Large intestine (tissue), 12 donors: ENCODE measurements at places on chromosomes 4 and X.

- DNase-seq, result no peak
Measured at GRCh38 chr4:125827696-125828052, 512.9 kb downstream of the FAT4 start.

DNA sequence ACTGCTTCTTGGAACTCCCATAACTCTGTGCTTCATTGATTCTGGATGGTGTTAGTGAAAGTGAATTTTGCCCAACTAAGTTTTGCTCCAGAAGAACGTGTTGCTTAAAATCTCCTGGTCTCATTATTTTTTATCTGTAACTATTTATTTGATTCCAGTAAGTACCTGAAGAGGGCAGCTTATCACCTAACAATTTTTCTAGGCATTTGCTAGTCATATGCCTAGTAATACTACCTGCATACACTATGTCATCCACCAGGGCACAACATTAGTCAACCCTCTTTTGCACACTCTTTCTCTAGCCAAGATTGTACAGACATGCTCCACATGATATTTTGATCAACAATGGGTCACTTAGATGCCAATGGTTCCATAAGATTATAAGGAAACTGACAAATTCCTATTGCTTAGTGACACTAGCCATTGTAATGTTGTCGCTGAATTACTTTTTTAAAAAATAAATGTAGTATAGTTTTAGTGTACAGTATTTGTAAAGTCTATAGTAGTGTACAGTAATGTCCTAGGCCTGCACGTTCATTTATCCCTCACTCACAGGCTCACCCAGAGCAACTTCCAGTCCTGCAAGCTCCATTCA is 499.9 kb upstream of the AADAT start:
- DNase-seq, result peak; percentile 2

- no peak for DNase-seq
Measured at GRCh38 chr4:48651914-48652313, 128.2 kb downstream of the FRYL start.

GRCh38 chr4:186217733-186218293 is 9.5 kb upstream of the KLKB1 start:
- DNase-seq, result no peak

DNA sequence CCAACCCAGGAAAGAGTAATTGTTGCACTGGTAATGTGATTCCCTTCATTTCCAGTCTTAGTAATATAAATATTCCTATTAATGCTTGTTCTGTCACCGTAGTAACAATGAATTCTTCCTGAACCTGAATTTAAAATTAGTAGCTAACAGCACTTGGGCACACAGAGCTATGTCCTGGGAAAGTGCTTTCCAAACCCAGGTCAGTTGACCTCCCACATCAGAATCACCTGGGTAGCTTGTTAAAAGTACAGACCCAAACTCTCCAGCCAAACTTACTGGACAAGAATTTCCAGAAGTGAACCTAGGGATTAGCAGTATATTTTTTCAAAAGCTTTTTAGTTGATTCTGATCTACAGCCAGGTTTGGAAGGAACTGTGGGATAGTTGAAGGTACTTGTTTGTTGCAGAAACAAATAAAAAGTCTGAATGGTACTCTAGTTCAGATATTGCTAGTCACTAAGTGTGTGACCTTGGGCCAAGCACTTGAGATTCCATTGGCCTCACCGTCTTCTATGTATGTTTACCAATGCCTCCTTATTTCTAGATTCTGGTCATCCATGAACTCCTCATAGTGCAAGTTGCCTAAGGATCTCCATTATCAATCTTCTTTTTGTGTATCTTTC is 192.9 kb upstream of the CNKSR2 start:
- no peak for DNase-seq

DNA sequence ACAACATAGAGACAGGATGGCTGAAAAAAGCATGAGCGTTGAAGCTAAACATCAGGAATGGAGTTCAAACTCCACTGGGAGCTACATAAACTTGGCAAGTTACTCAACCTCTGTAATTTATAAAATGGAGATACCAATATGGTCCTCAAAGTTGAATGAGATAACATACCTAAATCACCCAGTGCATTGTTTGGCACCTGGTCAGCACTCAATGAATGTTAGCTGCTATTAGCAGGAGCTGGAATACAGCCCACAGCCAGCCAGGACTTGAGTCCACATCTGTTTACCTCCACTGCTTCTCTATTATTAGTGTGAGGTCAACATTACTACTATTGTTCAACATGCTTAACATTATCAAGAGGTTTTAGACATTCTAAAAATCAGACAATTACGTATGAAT is 97.9 kb downstream of the NR3C2 start:
- no peak for DNase-seq

GRCh38 chrX:25300994-25301393 is 285.2 kb upstream of the ARX start:
- DNase-seq, result no peak

DNA sequence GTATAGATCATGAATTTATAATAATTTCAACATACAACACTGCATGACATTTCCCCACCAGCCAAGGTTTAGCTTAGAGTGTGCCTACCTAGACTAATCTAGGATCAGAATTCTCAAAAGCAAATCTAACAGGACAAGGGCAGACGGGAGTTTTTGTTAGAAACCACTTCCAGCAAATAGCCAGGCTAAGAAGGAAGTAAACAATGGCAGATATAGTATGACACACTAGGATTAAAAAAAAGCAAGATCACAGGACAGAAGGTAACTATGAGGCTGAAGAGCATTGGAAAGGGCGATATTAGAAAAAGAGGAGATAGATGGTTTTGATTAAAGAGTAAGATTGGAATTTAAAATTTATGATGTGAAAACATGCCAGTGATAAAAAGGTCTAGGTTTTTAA is 124.8 kb downstream of the LRBA start:
- no peak for DNase-seq

- DNase-seq, result peak; percentile 84
Measured at GRCh38 chrX:74318672-74319071, 14.7 kb downstream of the ZCCHC13 start.

DNA sequence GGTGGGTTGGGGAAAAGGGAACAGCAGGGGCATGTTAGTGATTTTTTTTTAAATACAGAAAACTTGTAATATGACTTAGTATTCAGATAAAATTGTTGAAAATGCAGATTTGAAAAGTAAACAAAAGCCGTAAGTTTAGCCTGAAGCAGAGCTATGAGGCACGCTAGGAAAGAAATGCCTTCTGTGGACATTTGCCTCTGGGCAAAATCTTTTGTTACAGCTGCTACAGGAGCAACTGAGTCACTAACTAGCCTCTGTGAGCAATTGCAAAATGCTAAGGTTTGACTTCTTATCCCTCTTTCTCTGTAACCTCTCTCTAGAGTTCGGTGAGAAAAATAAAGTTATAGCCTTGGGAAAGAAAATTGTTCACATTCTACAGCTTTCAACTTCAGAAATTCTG is 350.0 kb downstream of the SLC7A11 start:
- DNase-seq, result no peak

DNA sequence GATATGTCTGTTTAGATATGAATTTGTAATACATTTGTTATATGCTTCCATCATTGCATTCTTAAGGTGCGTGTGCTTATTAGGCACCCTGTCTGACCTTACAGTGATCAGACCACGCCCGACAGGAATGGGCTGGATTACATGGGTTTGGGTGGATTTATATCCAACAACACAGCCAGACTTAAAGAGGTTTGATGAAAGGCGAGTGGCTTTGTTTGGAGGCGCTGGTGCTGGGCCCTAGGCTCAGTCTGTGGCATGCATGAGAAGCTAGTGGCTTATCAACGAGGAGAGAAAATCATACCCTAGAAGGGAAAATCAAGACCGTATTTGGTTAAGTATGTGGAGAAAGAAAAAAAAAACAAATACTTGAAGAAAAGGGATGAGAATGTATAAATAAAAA is 80.7 kb downstream of the STOX2 start:
- DNase-seq, result no peak
